ENCODE measurements at places on chromosomes 13 and 19.

- DNase-seq = no peak
Observed at GRCh38 chr19:5590151-5590864, 22.6 kb upstream of the TINCR start.

- DNase-seq = no peak
Observed at GRCh38 chr13:32824675-32825074, 191.5 kb upstream of the KL start.

DNA sequence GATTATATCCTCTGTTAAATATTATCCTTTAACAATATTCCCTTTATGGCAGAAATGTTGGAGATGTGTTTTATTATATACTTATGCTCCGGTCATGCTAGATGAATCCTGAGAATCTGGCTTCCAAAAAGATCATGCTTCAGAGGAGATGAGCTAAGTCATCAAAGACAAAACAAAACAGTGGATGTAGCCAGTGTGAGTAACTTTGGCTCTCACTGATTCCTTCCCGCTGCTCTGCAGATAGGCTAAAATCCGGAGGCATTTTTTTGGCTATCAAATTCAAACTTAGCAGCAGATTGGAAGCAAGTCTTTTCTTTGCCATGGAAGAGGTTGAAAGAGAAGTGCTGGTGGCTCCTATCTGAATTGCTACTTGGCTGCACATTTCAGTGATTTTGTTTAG lies 295.9 kb downstream of the GPC6 start:
- no peak for DNase-seq

- no peak for DNase-seq
Observed at GRCh38 chr19:32404933-32405430, 588 bp upstream of the DPY19L3 start.

GRCh38 chr19:44588771-44589112 lies 24.6 kb upstream of the IGSF23 start:
- DNase-seq = no peak

- no peak for DNase-seq
Observed at GRCh38 chr13:33319859-33320258, 34.3 kb upstream of the STARD13 start.

DNA sequence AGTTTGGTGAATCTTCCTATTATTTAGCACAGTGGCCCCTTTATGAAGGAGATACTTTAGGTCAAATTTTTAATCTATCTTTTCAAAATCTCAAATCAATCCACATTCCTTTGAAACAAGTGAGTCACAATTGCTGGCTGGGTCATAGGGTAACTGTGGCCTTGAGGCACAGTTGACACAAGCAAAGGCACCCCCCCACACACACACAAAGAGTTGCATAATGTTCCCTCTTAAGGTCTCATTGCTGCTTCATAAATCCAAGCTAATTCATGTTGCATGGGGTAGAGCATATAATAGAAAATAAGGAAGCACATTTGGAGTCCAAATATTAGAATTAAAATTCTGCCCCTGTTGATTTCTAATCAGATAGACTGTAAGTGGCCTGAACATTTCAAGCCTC lies 171.5 kb downstream of the DLEU7 start:
- DNase-seq = no peak

DNA sequence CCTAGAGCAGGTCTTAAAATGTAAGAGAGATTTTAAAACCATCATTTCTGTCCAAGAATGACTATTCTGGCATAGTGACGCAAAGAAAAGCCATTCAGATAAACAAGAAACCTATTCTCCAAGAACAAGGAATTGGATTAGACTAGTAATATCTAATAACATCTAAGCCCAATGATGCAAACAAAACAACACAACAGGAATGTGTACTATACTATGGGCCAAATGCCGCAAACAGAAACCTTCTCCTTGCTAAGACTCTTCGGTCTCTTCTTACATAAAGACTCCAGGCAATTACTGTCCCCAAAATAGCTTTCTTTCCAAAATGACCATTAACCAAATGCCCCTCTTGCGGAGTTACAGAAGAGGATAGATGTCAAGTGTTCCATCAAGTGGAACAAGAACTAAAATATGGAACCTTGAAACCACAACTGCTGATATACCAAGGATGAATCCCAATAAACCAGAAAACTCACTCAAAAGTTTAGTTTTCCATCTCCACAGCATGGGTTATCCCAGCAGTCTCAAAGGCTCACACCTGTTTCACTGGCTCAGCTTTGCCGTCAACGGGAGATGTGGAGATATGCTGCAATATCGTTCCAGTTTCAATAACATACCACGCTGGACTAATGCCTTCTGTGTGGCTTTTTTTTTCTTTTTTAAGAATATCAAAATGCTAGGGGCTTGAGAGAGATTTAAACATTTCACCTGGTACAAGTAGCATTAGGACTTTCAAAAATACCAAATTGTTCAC lies 76.2 kb downstream of the FOXO1 start:
- DNase-seq = no peak

- DNase-seq = no peak
Observed at GRCh38 chr13:112908342-112908741, 60.7 kb upstream of the MCF2L start.

DNA sequence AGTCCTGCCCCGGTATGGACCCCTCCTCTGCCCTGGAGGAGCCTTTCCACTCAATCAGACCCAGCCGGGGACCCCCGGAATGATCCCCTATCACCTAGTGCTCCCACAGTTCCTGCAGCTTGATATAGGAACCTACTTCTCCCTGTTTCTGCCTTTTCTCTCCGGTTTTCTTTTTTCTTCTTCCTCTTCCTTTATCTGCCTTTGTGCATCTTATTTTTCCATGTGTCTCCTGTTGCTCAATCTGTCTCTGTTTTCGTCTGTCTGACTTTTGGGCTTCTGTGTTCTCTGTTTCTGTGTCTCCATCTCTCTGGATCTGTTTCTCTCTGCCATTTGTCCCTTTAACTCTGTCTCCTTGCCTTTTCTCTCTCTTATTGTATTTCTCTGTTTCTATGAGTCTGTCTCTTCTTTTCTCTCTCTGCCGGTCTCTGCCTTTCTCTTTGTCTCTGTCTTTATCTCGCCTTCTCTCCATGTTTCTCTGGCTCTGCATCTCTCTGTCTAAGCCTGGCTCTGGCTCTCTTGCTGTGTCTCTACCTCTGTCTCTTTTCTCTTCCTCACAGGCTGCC lies 10.0 kb downstream of the MEGF8 start:
- DNase-seq = no peak

DNA sequence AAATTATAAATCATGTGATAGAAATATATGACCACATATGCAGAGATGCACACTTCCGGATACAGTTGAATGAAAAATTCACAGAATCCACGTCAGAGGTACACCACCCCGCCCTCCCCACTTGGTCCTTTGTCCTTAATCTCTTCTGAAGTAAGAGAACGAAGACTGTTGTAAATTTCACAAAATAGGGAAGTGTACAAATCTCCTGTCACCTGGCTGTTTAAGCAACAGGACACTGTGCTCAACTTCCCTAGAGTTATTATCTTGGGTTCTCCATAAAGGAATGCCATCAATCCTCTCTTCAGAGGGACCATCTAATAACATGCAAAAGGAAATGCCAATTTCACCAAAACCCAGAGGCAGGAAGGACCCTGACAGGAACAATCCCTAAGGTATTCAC lies 10.5 kb upstream of the CEACAM6 start:
- DNase-seq = no peak

DNA sequence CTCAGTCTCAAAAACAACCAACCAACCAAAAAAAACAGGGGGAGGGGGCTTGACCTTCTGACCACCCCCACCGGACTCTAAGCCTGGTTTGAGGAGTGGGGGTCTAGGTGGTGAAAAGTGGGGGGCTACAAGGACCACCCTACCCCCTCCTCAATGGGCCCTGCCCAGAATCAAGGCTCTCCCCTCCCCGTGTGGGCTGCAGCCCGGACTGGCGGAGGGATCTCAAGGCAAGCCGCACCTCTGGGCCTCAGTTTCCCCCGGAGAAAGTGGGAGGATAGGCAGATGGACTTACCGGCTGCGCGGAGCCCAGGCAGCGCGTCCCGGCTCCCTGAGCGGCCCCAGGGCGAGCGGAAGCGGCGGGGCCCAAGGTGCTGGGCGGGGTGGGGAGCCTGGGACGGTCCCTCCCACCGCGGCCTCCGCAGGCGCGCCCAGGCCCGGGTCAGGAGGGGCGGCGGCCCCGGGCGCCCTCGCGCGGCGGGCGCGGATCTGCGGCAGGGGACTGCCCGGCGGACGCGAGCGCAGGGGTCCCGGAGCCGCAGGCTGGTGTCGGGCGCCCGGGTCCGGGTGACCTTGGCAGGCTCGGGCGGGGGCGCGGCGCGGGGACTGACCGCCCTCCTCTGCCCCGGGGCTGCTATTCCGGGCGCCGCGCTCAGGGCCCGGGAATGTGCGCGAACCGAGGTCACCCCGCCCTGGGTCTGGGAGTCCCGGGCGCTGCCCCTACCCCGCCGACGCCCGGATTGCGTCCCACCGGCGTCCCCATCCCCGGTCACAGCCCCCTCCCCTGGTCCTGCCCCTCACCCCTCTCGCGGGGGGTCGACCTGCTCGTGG lies at the start of gene ADAMTSL5:
ADAMTSL5 (minus strand) TSS at position 349 of the 828 bp plus-strand sequence. CDS start 2,076 bp downstream, outside the sequence.
- peak; percentile 79 for DNase-seq

DNA sequence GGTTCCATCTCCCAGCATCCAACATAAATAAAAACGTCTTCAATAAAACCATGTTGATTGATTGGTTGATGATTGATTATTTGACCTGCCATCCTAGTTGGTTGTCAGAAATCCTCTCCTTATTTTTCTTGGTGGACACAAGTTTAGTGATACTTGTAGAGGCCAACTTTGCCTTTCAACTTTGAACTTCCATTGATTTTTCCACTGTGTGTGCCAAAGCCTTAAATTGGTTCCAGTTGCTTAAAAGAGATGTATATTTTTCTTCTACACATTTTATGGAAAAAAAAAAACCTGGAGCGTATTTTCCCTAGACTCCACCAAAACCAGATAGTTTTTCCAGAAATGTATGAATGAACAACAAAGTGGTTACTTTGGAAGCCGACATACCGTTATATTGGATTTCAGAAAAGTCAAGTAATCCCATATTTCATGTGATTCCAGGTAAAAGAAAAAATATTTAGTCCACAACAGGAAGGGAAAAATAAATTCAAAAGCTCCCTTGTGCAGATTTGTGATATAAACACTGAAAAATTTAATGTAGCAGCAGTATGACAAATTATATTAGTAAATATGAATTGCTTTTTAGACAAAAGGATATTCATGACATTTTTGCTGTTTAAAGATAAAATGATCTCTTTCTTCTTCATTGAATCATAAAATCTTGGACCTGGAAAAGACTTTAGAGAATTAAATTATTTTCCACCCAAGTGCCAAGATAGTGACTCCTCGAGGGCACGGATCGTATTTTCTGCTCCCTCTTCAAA lies 85.2 kb downstream of the MBNL2 start:
- DNase-seq = no peak

DNA sequence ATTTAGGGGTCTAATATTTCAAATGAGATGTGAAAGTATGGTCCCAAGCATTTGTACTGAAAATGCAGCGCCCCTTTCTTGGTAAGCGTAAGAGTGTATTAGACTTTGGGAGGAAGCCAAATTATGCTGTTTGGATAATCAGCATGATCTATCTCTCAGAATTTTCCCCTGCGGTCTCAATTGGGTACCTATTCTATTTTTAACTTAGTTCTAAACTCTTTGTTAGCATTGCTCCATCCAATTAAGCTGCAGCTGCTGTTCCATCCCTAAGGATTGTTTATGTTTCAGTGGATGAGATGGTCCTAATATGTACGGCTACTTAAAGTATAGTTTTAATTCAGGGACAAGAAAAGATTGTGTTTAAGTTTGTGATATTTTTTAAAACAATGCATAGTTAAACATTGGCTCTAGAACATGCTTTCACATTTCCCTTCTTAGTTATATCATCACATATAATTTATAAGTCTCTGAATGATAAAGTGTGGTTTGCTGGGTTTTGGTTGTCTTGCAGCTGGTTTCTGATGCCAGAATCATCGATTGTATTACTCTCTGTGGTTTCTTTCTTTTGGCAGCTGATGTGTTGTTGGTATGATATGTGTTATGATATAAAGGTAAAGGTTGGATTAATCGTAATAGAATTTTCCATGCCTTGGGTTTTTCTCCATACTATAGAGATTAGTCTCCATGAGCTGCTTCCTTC lies 15.0 kb downstream of the POLR1D start:
- no peak for DNase-seq

- DNase-seq = no peak
Observed at GRCh38 chr13:28056970-28057712, 43.2 kb downstream of the FLT3 start.

- DNase-seq = no peak
Observed at GRCh38 chr13:99689955-99690354, 188.7 kb downstream of the TM9SF2 start.

DNA sequence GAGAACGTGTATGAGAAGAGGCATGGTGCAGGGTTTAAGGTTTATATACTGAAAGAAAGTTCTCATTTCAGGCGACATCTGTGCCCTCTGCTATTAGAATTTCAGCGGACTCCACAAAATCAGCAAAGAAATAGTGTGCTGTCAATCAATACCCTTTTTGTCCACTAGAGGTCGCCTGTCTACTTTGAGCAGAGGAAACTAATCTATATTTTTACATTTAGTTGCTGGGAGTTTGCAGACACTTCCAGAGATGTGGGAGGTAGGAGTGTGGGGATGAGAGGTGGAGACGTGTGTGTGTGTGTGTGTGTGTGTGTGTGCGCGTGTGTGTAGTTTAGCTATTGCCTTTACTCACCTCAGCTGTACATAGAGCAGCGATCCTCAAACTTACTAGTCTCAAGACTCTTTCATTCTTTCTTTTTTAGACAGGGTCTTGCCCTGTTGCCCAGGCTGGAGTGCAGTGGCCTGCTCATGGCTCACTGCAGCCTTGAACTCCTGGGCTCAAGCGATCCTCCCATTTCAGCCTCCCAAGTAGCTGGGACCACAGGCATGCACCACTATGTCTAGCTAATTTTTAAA lies 9.7 kb downstream of the INAFM1 start:
- peak; percentile 62 for DNase-seq

- no peak for DNase-seq
Observed at GRCh38 chr19:295687-296370, 4.6 kb upstream of the PLPP2 start.

DNA sequence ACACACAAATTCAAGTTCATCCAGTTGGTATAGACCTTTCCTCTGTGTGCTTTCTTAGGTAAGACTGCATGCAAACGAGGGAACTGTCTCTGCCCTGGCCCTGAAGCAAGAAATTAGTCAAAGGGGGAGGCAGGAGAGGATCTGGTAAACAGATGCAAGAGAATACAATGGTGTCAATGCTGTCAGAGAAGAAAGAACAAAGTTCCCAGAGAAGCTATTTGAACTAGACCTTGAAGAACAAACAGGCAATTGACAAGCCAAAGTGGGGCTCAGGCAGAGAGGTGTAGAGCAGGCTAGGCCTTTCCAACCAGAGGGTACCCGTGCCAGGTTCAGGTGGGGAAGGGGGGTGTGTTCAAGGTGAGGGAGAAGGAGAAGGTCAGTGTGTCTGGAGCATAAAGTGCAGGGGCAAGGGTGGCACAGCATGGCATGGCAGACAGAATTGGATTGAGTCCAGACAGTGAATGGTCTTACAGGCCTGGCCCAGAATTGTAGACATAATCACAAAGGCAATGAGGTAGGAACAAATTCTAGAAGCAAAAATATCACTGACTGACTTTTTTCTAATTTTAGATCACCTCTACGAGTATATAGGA lies 95.0 kb upstream of the STARD13 start:
- DNase-seq = no peak

GRCh38 chr13:32676242-32676641 lies 90.0 kb downstream of the PDS5B start:
- DNase-seq = no peak

GRCh38 chr19:4939466-4939865 lies 29.4 kb upstream of the KDM4B start:
- no peak for DNase-seq

Data from CD4-positive, alpha-beta T cell treated with Interleukin-6 for 4 hours (primary cell).